Stimulated activated CD4-positive, alpha-beta T cell treated with anti-CD3 and anti-CD28 coated beads, TNF-alpha, amount 100 ng/mL, for 1 hour (primary cell): ENCODE measurements at places on chromosomes 2 and 18.

GRCh38 chr2:8997631-8998030 lies 5.9 kb downstream of the MBOAT2 start:
- DNase-seq: no peak

GRCh38 chr2:217759991-217760390 lies 242.8 kb downstream of the TNS1 start:
- no peak for DNase-seq

DNA sequence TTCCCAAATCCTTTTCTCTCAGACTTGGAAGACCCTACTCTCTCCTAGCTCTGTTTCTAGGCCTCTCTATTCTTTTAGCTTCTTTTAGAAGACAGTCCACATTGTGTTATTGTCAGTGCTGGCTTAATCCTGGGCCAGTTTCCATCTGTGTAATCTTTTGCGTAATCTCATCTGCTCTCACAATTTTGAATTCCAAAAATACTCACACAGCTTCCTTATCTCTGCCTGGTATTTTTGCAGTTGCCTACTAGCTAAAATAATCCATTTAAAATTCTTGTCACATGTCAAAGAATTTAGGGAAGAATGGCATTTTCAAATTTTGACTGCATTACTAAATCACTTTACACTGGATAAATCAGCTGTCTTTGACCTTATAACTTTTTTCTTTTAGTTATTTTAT lies 200.6 kb upstream of the MEX3C start:
- DNase-seq: no peak

DNA sequence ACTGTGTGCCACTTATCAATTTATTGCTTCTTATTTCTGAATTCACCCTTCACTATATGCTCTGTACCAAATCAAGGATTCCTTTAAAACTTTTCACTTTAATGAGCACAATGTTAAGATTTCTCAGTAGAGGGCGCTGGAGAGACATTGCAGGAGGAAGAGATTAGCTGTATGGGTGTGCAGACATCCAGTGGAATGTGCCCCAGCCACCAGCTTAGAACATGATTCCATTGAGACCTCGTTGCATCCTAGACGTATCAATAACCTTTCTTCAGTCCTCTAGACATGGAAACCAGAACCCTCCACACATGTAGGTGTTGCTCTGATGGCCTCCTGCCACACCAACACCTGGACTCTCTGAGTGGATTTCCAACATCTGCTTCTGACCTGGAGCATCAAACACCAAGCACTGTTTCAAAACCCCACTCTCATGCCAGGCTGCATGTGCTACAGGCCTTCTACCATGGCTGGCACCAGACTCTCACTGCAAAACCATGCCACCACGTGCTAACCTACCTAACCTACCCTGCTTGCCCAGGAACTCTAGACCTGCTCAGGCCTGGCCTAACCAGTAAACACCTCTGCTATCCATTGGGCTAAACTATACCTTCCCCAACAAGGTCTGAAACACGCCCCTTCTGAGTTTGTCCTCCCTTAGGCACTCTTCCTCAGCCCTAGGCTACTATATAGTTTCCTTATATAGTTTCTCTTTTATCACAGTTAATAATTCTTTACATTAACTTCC lies 633.2 kb upstream of the PKDCC start:
- DNase-seq: no peak

- DNase-seq: no peak
Measured at GRCh38 chr2:164203131-164203530, 418.2 kb downstream of the GRB14 start.

- no peak for DNase-seq
Measured at GRCh38 chr18:48770243-48770642, 180.5 kb downstream of the SMAD7 start.

- no peak for DNase-seq
Measured at GRCh38 chr2:61421611-61422010, 49.3 kb downstream of the USP34 start.

DNA sequence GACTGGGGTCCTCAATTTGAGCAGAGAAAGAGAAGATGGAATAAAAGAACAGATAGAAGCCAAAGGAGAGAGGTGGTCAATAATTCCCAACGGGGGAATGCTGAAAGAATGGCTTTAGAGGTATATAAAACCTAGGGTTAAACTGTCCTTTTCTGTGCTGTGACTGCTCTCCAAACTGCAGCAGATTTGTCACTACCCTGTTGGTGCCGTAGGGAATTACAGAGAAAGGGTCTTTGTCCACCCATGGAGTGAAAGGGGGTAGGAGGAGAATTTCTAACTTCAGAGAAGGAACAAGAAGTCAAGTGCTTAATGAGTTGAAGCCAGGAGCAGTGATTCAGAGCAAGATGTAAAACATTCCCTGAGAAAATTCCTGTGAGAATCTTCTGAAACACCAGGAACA lies 486.5 kb downstream of the NUP35 start:
- no peak for DNase-seq

DNA sequence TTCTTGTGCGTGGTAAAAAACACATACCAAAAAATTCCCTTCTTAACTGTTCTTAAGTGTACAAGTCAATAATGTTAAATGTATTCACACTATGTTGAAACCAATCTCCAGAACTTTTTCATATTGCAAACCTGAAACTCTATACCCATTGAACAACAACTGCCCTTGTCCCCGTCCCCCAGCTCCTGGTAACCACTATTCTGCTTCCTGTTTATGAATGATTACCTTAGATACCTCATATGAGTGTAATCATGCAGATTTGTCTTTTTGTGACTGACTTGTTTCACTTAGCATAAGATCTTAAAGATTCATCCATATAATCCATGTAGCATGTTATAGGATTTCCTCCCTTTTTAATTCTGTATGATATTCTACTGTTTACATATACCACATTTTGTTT lies 59.9 kb downstream of the NAT8 start:
- DNase-seq: no peak

GRCh38 chr2:12057436-12058166 lies 311.2 kb downstream of the LPIN1 start:
- DNase-seq: peak; percentile 2

- DNase-seq: no peak
Measured at GRCh38 chr2:68472796-68473414, 5.5 kb downstream of the APLF start.

GRCh38 chr18:76460482-76460881 lies 34.6 kb downstream of the ZNF516 start:
- no peak for DNase-seq

DNA sequence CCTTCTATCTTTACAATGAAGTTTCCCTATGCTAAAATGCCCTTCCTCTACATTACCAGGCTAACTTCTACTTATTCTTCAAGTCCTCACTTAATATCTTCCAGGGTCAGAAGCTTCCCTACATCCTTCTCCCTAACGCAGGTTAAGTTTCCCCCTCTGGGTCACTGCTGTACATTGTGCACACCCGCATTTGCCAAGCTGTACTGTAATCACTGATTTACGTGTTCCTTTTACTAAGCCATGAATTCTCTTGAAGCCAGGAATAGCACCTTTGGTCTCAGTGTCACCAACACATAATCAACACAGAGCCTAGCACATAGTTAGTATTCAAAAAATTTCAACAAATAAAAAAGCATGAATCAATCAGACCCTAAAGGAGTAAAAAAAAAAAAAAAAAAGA lies 22.3 kb downstream of the ACVR1 start:
- no peak for DNase-seq

DNA sequence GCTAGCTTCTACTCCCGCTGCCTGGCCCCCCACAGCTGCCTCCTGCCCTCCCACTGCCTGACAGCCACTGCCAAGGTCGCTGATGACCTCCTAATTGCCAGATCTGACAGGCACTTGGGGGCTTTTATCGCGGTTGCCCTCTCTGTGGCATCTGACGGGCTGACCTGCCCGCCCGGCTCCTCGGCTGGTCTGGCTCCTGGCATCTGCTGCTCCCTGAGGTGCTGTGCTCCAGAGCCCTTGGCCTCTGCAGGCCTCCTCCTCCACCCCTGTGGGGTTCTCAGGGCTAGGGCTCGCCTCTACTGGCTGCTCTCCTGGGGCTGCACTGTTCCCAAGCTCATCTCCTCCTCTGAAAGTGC lies 43.1 kb downstream of the INHBB start:
- DNase-seq: no peak

DNA sequence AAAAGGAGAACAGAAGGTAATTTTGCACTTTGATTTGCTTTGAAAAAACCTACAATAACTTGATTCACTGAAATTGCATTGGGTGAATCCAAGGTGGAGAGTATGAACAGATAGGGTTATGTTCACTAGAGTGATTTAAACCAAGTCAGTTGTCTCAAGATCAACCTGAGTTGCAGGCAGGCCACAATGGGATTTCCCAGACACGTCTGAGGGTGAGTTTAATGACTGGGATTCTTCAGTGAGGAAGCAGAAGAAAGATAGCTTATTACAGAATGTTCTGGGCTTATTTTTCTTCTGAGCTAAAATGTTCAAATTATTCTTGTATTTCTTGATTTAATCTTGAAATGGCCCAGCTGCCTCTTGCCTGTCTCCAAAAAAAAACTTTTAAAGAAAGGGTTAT lies 20.1 kb downstream of the COL4A4 start:
- DNase-seq: no peak

- DNase-seq: no peak
Measured at GRCh38 chr18:50399582-50399981, 24.7 kb downstream of the SKA1 start.

- DNase-seq: no peak
Measured at GRCh38 chr18:65352186-65352585, 398.6 kb upstream of the CDH7 start.

DNA sequence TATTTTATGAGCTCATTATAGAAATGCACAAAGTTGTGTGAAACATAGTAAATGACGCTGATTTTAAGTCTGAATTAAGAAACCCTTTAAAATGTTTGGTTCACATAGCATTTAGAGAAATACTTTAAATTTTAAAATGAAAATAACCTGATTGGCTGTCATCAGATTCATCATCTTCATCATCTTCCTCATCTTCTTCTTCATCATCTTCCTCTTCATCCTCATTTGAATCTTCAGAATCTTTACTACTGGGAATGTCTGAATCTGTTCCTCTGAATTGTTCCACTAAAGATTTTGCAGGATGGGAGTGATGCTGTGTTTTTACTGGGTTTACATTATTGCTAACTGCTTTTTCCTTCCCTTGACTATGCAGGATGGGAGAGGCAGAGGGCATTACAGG lies 146.1 kb upstream of the WDSUB1 start:
- DNase-seq: no peak

DNA sequence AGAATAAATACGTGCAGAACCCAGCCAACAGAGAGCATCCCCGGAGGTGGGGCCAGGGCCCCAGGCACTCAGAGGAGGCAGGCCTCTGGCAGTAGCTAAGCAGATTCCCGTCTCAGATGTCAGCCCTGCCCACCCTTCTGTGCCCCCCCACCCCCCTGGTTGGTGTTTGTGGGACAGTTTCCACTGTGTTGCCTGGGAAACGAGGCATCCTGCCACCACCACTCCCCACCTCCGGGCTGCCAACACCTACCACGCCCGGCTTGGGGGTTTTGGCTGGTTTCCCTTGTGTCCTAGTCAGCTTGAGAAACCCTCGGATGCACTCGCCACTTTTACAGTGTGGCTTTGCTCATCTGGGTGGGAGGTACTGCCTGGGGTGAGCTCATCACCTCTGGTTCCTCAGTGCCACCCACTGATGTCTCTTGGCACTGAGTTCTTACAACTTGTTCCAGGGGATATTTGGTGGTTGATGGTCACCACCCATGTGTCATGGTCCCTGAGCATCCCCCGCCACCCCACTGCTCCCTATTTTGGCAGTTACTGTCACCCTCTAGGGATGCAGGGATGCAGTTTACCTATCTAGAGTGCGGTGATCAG lies 72.4 kb upstream of the YWHAQ start:
- peak; percentile 49 for DNase-seq

DNA sequence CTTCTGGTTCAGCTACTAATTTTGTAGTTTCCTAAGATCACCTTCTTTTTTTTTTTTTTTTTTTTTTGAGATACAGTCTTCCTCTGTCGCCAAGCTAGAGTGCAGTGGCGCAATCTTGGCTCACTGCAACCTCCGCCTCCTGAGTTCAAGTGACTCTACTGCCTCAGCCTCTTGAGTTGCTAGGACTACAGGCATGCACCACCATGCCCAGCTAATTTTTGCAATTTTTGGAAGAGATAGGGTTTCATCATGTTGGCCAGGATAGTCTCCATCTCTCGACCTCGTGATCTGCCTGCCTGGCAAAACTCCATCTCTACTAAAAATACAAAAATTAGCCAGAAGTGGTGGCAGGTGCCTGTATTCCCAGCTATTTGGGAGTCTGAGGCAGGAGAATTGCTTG lies 301.5 kb upstream of the TFPI start:
- no peak for DNase-seq

DNA sequence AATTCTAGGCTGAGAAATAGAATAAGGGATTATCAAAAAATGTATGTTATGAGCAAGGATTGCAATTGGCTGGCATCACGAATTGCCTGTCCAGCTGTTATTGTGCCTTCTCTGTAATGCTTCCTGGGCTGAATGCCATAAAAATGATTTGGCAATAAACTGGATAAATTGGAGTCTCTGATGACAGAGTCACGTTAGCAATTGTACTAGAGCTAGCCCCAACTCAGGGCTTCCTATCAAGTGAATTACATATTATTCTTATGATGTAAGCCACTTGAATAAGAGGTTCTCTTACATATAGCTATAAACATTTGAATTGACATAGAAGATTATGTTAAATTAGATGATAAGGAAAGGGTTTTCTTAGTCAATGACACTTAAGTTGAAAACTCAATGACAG lies 607.5 kb upstream of the REG3G start:
- DNase-seq: no peak

DNA sequence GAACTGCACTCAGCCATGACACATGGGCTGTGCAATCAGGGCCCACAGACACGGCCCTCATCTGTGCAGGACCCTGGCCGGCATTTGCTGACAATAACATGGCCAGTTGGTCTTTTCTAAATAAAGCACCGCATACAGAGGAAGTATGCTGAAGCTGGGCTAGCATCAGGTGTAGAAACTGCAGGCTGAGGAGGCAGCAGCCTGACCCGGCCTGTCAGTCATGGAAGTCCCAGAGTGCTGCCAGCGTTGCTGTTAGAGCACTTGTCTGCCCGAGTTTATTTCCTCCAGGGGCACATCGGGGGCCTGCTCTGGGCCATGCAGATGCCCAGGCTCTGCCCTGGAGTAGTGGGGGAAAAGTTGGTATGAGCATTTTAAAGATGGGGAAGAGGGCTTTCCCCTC lies 4.1 kb upstream of the PTPN18 start:
- no peak for DNase-seq

DNA sequence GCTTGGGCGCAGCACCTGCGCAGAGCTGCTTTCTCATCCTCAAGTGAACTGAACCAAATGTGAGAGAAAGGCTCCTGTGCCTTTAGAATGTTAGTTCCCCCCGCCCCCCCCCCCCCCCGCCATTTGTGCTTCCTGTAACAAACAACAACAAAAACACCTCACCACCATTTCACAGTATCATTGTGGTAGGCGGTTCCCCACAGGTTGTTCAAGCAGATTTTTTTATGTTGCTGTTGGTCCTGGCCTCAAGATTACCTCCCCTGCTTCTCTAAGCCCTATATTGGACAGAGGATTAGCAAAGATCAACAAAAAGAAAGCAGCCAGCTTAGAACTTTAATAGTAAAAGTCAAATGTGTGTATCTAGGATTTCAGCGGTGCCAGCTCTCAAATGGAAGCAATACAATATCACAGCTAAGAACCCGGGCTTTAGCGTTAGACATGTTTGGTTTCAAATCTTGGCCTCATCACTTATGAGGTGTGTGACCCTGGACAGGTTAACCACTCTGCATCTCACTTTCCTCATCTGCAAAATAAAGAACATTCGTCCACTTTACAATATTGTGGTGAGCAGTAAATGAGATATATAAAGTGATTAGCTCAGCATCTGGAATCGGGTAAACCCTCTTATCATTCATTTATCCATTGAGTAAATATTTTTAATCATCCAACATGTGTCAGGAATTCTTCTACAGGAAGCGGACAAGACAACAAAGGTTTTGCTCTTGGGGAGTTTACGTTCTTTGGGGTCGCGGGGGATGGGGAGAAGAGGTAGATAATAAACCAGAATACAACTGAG lies 84.6 kb downstream of the KCTD18 start:
- DNase-seq: no peak
